ENCODE measurements at places on chromosomes 11 and 22.
A peak's percentile ranks its signal among the peaks of the same experiment; 100 is the strongest.

DNA sequence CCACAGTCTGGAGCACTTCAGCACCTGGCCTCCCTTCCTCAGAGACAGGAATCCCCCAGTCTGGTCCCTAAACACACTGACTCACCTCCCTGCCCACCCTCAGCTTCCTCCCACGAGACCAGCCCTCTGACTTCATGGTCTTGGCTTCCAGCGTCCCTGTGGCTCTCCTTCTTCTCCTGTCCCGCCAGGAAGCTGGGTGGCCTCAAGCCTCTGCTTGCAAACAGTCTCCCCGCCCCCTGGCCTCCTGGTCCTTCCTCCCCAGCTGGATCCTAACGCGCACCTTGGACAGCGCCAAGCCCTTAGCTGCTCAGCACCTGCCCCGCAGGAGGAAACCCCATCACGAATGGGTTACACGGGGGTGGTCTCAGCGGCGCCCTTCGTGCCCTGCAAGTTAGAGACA lies 4.5 kb downstream of the NCF4 start:
- no peak for DNase-seq

GRCh38 chr22:25136953-25137576 lies 62.6 kb upstream of the CRYBB3 start:
- DNase-seq: no peak

GRCh38 chr11:9615031-9615451 lies 41.6 kb downstream of the WEE1 start:
- DNase-seq: no peak

GRCh38 chr22:36595154-36595553 lies 66.2 kb upstream of the EIF3D start:
- no peak for DNase-seq

DNA sequence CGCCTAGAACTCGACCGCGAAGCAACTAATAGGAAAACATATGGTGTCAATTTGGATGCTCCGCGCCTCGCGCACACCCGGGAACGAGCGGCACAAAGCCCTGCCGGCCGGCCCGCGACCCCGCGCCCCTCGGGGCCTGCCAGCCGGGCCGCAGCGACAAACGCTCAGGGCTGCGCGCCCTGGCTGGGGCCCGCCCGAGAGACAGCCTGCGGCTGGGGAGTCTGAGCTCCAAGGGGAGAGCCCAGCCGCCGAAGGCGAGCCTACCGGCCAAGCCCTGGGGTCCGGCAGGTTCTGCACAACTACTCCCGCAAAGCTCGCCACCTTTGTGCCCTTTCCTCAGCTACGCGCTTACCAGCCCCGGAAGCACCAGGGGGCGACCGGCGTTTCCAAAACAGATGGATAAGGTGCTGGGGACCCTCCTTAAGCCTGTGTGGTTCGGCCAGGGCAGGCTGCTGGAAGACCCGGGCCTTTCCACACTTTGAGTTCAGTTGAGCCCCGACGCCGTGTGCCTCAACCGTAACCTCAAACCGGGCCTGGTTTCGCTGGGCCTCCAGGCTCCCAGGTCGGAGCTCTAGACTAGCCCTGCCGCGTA lies 6.0 kb downstream of the PAX6 start:
- DNase-seq: no peak

DNA sequence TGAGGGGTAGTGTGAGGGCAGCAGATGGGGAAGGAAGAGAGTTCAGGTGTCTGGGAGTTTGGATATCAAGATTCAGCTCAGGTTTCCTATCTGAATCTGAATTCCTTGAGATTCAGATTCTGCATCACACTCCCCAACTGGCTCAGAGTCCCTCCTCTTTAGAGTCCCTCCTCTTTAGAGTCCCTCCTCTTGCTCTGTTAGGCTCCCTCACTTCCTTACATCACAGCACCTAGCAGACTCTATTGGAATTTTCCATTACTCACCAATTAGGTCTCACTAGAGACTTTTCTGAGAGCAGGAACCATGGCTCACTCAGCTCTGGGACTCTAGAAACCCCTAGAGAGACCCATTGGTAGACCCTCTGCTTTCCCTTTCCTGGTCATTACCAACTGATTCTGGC lies 303.4 kb upstream of the SYN3 start:
- no peak for DNase-seq

DNA sequence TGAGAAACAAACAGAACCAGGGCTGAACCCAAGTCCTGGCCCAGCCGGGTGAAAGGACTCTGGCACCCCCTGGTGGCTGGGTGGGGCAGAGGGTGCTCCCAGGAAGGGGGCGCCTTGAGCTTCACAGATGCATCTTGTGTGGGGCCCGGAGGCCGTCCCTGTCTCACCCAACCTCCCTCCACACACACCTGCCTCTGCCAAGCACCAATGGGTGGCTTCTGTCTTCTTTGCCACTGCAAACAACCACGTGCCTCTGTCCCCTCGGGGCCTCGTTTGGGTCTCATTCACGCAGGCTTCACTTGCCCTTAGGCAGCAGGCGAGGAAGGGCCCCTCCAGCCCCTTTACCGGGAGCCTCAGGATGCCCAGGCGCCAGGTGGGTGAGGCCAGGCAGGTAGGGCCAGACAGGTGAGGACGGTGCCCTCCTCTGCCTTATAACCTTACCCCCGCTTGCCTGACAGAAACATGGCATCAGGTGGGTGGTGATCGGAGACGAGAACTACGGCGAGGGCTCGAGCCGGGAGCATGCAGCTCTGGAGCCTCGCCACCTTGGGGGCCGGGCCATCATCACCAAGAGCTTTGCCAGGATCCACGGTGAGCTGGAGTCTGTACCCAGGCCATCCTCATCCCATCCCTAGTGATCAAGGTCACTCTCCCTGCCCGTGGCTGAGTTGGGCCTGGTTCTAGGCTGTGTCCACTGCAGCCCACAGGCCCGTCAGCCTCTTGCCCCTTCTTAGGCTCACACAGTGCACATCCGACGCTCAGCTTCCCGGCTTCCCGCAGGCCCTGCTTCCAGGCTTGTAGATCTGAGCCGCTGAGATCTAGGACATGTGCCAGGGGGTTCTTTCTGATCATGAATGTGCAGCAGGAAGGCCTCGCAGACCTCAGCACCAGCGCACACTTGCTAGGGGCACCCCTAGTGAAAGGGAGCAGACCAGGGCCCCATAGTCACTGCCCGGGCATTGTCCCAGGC lies 17.2 kb downstream of the POLR3H start:
- peak; percentile 61 for DNase-seq

GRCh38 chr11:12411806-12412727 lies 34.7 kb downstream of the PARVA start:
- no peak for DNase-seq

- DNase-seq: no peak
These were observed 53.5 kb downstream of the OTOG start for GRCh38 chr11:17600316-17601255.

DNA sequence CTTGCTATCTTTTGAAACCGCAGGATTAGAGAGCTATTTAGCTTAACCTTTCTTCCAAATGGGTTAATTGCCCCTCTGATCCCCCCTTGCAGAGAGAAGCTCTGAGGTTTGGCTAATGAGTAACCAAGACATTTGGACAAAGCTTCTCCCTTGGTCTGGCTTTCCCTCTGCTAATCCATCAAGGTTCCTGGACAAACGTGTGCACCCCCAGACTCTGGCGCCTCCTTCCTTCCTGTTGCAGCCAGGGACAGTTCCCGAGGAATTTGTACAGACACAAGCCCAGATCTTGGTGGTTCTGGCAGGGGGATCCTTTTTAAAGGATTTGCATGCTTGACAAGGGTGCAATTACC lies 1.6 kb downstream of the KIAA1671 start:
- no peak for DNase-seq

DNA sequence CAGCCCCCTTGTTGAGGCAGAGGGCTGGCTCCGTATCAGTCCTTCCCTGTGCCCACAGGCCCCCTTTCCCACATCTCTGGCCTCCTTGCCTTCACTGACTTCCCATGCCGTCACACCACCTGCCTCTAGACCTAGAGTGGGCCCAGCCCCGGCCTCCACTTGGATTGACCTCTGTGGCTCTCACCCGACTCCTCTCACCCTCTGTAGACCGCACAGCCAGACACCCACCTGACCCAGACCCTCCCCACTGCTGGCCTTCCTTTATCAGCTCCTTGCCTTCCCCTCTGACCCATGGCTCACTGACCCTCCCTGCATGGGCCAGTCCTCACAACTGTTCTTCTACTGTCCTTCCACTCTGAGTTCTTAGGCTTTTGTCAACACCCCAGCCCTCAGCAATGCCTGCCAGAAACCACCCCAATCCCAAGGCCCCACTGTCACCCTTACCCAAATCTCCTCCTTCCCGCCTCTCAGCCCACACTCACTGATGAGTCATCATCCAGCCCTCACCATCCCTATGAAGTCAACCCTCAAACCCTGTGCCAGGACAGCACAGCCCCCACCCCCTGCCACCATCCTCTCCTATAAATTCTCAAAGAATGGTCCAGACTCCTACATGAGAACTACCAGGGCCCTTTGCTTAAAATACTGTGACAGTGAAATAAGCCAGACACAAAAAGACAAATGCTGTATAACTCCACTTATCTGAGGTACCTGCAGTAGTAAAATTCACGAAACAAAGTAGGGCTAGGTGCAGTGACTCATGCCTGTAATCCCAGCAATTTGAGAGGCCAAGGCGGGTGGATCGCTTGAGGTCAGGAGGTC lies 53.4 kb downstream of the SCGB1A1 start:
- no peak for DNase-seq

- DNase-seq: no peak
These were observed 60.4 kb downstream of the FEZ1 start for GRCh38 chr11:125435461-125436238.

DNA sequence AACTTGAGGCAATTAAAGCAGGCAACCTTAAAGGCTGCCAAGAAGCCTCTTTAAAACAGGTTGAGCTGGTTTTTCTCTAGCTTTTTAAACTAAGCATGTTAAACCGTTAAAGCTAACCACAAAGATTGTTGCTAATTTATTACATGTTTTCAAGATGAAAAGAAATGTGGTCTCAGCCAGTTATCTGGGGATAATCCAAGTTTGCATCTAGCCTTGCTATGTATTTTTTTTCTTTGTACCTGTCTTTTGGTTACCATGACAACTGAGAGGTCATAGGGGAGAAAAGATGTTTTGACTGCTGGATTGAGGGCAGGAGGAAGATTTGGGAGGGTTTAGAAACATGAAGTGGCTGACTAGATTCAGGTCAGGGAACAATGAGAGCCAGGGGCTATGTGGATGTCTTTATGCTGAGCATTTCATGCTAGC lies 19.2 kb upstream of the PGM2L1 start:
- no peak for DNase-seq

GRCh38 chr11:2929950-2930703 lies 907 bp upstream of the PHLDA2 start:
- no peak for DNase-seq

DNA sequence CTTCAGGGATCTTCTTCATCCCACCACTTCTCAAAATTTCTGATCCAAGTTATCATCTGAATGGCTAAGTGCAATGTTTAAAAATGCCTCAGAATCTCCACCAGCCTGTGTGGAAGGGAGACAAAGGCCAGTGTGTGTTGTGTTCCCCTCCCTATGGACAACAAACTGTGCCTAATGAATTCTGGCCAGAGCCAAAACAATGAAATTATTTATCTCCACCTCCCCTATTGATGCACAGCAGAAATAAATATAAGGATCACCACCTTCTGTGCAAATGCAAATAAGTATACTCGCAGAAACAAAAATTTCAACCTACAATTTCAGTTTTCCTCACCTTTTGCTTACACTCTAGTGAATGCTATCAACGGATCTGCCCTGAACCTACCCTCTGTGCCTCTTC lies 75.8 kb downstream of the GAB2 start:
- DNase-seq: no peak

GRCh38 chr11:117670443-117670842 lies 126.6 kb downstream of the DSCAML1 start:
- no peak for DNase-seq

- no peak for DNase-seq
These were observed 12.2 kb upstream of the RBM4B start for GRCh38 chr11:66689661-66690590.

GRCh38 chr11:115930291-115930690 lies 426.1 kb upstream of the CADM1 start:
- no peak for DNase-seq

- DNase-seq: no peak
These were observed 789.9 kb downstream of the BRD1 start for GRCh38 chr22:49037701-49038245.

GRCh38 chr11:19419808-19420207 lies 179.1 kb upstream of the E2F8 start:
- no peak for DNase-seq

GRCh38 chr11:102592634-102593581 lies 32.2 kb downstream of the MMP20 start:
- DNase-seq: no peak

- DNase-seq: no peak
These were observed 32.0 kb downstream of the PDE2A start for GRCh38 chr11:72642043-72642883.

- DNase-seq: no peak
These were observed 56.6 kb upstream of the PRDM11 start for GRCh38 chr11:45089676-45090499.

GRCh38 chr11:21949763-21950413 lies 243.0 kb upstream of the ANO5 start:
- DNase-seq: no peak

DNA sequence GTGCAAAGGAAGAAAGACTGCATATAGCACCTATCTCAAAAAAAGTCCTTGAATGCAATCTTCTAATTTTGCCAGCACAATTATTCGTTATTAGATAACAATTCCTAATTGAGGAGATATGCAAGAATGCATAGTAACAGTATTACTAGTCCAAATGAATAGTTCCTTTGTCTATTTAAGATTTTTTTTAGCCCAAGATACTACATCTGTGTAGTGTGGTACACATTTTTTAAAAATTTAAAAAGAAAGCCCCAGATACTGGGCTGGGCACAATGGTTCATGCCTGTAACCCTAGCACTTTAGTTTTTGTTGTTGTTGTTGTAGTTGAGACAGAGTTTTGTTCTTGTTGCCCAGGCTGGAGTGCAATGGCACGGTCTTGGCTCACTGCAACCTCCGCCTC lies 43.7 kb downstream of the RAB6A start:
- DNase-seq: no peak

GRCh38 chr22:24727218-24727851 lies 47.2 kb downstream of the PIWIL3 start:
- DNase-seq: no peak

GRCh38 chr11:61828629-61829407 lies 718 bp downstream of the FADS2 start:
- DNase-seq: no peak

GRCh38 chr11:2788168-2789071 lies 88.6 kb upstream of the KCNQ1OT1 start:
- peak; percentile 15 for DNase-seq

DNA sequence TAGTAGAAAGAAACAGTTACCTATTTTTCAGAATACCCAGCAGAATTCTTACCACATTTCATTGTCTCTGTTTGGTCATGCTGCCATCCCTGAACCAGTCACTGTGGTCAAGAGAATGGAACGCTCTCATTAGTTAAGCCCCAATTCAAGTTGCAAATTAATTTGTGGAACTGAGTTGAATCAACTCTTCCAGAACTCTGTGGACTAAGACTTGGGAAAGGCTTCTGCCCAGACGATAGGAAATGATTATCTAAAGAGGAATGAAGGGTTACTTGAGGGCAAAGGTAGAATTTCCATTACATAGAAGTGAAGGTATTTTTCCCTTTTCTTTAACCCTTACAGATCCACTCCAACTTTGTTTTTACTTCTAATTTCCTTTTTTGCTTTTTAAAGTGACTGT lies 286.4 kb downstream of the DYNC2H1 start:
- no peak for DNase-seq

All from naive thymus-derived CD4-positive, alpha-beta T cell (primary cell).